IPS DF 19.7 (cell line): ENCODE measurements at places on chromosomes 12 and 14.

GRCh38 chr14:101713621-101714349, 47.7 kb upstream of the PPP2R5C start:
- no peak for DNase-seq

DNA sequence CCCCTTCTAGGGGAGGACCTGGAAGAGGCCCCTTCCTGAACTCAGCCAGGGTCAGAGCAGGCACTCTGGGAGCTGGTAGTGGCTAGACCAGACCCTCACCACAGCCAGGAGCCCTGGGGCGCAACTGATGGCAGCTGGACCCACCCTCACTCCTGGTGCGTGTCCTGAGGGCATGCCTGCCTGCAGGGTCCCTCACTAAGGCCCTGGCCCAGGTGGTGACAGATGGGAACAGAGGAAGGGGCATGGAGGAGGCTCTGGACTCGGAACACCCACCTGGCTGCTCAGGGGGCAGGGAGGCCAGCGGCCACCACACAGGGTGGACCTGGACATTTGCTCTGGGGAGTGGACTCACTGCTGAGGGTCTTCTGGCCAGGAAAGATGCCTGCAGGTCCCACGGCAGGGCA, 342.2 kb upstream of the SFSWAP start:
- no peak for DNase-seq

DNA sequence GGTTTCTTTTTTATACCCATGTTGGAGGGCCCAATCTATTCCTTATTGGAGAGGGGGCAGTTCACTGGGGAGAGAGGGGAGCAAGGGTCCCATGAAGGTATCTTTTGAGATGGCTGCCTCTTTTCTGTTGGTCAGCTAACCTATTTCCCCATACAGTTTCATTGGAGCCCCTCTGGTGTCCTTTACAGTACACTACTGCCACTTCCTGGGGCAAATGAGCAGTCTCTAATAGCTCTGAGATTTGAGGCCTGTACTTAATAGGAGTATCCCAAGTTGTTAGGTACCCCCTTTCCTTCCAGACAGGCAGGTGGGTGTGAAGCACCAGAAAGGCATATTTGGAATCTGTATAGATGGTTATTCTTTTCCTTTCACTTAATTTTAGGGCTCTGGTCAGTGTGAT, 41.3 kb upstream of the RNU6-8 start:
- no peak for DNase-seq

- no peak for DNase-seq
Measured at GRCh38 chr12:62861586-62861985, 73.4 kb downstream of the PPM1H start.

GRCh38 chr12:98751580-98752115, 106.6 kb downstream of the APAF1 start:
- DNase-seq, result no peak

- DNase-seq, result no peak
Measured at GRCh38 chr12:112303004-112303403, 79.2 kb downstream of the HECTD4 start.

DNA sequence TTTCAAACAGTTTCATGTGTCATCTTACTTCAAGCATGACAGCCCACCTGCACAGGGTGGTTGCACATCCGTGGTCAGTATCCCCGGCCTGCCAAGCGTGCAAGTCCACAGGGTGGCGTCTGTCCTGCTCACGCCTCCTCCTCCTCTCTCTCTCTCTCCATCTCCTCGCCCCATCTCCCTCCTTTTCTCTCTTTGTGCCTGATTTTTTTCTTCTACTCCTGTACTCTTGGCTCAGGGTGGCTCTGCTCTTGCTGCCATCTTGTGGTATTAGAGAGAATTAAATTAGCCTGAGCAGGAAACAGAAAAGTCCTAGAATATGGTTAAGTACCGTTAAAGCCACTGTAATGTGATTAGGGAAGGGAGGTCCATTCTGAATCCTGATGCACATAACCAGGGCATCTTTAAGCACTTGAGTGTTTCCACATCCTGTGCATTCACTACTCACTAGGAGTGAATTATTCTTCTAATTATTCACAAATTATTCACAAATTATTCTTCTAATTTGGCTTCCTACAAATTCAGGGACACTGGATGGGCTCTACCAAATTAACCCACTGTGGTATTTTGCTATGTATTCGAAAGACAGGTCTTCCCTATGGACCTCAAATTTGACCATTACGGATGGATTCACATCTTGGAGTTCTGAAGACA, 25.5 kb upstream of the DTX1 start:
- peak; percentile 78 for DNase-seq

- DNase-seq, result no peak
Measured at GRCh38 chr12:57128519-57129247, 400 bp downstream of the LRP1 start.

GRCh38 chr14:104523546-104523935, 56.0 kb upstream of the C14orf180 start:
- no peak for DNase-seq

DNA sequence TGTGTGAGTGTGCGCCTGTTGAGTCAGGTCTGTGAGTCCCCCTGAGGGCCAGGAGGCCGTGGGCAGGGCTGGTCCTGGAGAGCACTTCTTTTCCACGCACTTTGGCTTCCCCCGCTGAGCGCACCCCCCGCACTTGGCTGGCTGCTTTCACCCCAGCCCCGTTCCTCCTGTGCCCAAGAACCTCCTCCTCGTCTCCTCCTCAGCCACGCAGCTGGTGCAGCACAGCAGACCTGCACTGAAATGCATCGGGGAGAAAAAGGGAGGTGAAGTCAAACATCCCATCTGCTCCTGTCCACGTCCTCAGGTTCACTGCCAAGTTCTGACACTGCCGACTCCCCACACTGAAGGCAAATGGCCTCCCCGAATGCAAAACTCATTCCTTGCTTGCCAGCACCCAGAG, 362.7 kb upstream of the SFSWAP start:
- no peak for DNase-seq
